ENCODE measurements at places on chromosomes 2 and 18.

- DNase-seq, result no peak
These were observed 8.6 kb upstream of the ZNF407 start for GRCh38 chr18:74589021-74589420.

DNA sequence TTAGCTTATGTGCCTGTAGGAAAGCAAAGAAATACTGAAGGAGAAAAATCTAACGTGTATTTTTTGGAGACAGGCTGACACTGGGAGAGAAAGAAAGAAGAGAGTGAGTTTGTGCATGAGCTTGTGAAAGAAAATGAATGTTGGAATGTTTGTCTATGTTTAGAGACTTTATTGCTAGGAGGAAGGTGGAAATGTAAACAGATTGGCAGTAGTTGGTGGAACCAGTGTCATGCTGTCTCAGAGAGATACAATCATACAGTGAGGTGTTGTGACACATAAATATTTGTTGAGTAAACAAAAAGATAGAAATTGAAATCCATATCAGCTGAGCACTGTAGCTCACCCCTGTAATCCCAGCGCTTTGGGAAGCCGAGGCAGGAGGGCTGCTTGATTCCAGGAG is 222.2 kb upstream of the MEIS1 start:
- no peak for DNase-seq

DNA sequence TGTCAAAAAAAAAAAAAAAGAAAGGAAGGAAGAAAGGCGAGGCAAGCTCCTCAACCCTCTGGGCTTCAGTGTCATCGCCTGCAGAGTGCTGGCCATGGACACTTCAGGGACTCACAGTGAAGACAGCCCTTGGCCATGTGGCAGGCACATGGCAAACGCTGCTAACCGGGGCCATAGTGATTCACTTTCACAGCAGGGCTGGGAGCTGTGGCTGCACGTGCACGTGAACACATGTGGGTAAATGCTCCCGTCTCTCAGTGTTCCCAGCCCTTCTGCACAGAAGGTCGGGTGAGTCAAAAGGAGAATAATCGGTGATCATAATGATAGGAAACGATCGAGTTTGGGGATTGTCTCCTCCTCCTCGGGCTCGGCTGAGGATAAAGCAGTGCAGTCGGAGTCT is 46.1 kb upstream of the UBE2F start:
- DNase-seq, result no peak

- no peak for DNase-seq
These were observed 493 bp downstream of the FN1 start for GRCh38 chr2:215435280-215435869.

DNA sequence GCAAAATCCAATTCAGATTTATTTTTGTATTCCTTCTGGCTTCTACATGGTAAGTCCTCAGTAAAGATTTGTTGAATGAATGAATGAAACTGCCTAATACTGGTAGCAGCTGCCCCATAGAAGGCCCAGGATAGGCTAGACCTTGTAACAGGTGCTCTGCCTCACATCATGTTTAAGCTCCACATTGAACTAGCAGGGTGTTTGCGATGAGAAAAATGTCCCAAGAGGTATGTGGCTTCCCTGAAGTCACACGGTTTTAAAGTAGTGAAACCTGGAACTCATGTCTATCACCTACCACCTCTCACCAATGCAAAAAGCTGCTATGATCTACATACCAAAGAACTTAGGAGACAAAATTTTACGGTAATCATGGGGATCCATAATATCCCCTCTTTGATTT is 765 bp upstream of the LHCGR start:
- DNase-seq, result no peak

- no peak for DNase-seq
These were observed 737.6 kb downstream of the LRP1B start for GRCh38 chr2:141393214-141393545.

GRCh38 chr2:82215212-82215611 is 1910.7 kb upstream of the LRRTM1 start:
- no peak for DNase-seq
